Body of pancreas (tissue), 4 donors: ENCODE measurements at places on chromosomes 16 and 17. TPM values are rescaled to one million over a fixed set of nuclear protein-coding genes. Genes with fewer than 3 reads are reported as not detected.

DNA sequence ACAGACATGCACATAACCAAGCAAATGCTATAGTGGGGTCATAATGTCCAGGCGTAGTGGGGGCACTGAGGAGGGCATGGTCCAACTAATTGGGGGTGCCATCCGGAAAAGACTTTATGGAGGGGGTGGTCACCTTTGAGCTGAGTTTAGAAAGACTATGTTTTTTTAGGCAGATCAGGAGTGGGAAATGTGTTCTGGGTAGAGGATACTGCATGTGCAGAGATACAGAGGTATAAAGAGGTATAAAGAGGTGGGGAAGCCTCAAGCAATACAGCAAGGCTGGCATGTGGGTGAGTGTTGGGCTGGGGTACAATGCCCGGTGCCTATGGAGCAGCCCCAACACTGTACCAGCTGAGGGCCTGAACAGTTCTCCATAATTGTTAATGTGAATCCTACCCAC is 53.1 kb downstream of the SPACA3 start:
- no peak overlapping the region for H3K27ac ChIP-seq
- H3K27me3 ChIP-seq = no peaks in the 10 kb centered on the region
- H3K4me3 ChIP-seq = no peak overlapping the region

- no peaks in the 10 kb centered on the region for H3K27me3 ChIP-seq
- H3K4me3 ChIP-seq = no peak overlapping the region
- no peak overlapping the region for H3K27ac ChIP-seq
- H3K4me1 ChIP-seq = no peaks in the 10 kb centered on the region
- DNase-seq = no peak
Measured at GRCh38 chr17:65474660-65475059, 86.8 kb downstream of the AXIN2 start.

Gene KRT16
- 1.6 TPM for total RNA-seq

Gene C17orf100
- 3.3 TPM for total RNA-seq
